Activated CD8-positive, alpha-beta T cell treated with anti-CD3 and anti-CD28 coated beads for 36 hours (primary cell): ENCODE measurements at places on chromosomes 1 and 21. TPM values are rescaled to one million over a fixed set of nuclear protein-coding genes. Genes with fewer than 3 reads are reported as not detected.
A peak's percentile ranks its signal among the peaks of the same experiment; 100 is the strongest.

GRCh38 chr1:241603731-241604245 lies 36.4 kb downstream of the CHML start:
- DNase-seq, result no peak

- DNase-seq, result no peak
Observed at GRCh38 chr1:46334030-46334384, 6.6 kb upstream of the NSUN4 start.

DNA sequence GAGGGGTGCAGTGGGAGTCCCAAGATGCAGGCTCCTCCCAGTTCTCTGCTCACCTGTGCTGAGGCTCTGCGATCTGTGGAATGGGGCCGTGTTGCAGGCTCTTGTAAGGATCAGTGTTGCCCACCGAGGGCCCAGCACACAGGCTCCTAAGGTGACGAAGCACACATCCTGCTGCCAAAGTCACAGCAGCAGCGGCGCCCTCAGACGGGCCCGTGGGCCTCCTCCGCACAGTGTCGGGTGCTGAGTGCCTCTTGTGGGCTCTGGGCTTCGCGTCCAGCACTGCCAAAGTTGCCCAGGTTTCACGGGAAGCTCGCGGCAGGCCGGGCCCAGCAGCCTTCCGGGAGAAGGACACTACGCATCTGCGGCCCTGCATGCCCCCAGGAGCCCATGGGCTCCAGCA lies 72.1 kb upstream of the ABCG1 start:
- DNase-seq, result no peak

Gene RPE65
- not detected for total RNA-seq

Gene MATN1
- 0.45 TPM for total RNA-seq

Gene SYDE2
- total RNA-seq, result 4.8 TPM

DNA sequence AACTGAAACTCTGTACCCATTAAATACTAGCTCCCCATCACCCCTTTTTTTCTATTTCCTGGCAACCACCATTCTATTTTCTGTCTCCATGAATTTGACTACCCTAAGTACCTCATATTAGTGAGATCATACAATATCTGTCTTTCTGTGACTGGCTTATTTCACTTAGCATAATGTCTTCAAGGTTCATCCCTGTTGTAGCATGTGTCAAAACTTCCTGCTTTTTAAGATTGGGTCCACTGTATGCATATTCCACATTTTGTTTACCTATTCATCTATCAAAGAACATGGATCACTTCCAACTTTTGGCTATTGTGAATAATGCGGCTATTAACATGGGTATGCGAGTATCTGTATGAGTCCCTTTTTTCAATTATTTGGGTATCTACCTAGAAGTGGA lies 181.6 kb upstream of the ZNHIT6 start:
- DNase-seq, result no peak

- peak; percentile 86 for DNase-seq
Observed at GRCh38 chr1:214261206-214262123, 19.5 kb upstream of the SMYD2 start.

Gene ELF3
- 0.25 TPM for total RNA-seq

DNA sequence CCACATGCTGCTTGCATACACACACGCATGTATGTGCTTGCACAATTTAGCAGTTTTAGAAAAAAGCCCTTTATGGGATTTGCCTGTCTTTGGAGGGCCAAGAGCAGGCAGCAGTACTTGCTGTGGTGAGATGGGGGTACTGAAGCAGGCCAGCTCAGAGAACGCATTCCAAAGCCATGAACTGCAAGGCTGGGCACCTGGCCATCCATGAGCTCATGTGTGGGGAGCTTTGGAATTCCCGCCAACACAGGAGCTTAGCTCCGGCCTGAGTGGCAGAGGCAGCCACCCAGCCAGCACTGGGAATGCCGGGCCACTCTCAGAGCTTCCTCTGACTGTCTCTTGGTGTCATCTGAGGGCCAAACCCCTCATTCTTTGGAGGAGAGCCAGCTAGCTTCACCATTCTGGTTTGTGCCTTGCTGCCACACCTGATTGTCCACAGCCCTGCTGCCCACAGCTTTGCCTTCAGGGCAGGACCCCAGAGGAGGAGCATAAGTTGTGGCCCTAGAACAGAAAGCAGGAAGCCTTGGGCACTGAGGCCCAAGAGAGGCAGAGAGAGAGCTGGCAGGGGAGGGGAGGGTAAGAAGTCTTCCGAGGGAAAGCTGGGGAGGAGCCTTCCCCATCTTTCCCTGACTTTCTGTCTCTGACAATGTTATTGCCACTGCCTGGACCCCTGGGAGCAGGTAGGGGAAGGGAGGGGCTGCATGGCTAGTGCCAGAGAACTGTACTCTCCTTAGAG lies 92.1 kb upstream of the POU3F1 start:
- DNase-seq, result no peak

Gene TMEM52
- total RNA-seq, result 2.2 TPM

DNA sequence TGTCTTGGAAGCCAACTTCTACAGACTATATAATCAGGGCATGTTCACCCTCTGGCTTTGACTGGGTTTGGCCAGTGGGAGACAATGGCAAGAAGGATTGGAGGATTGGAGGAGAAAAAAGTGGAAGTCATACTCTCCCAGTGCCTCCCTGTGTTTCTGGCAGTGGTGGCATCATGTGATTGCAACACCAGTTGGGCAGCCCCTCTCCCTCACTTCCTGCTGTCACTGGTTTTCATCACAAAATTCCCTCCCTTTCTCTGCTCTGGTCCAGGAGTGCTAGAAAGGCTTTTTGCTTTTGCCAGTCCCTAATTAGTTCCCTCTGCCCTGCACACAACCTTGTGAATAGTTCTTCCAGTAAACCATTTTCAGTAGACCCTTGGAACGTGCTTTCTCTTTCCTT lies 3.7 kb upstream of the QSOX1 start:
- no peak for DNase-seq

Gene ADARB1
- 36.2 TPM for total RNA-seq

Gene OPRD1
- 0.02 TPM for total RNA-seq

GRCh38 chr1:25148673-25149300 lies 83.5 kb downstream of the SYF2 start:
- DNase-seq, result peak; percentile 56

DNA sequence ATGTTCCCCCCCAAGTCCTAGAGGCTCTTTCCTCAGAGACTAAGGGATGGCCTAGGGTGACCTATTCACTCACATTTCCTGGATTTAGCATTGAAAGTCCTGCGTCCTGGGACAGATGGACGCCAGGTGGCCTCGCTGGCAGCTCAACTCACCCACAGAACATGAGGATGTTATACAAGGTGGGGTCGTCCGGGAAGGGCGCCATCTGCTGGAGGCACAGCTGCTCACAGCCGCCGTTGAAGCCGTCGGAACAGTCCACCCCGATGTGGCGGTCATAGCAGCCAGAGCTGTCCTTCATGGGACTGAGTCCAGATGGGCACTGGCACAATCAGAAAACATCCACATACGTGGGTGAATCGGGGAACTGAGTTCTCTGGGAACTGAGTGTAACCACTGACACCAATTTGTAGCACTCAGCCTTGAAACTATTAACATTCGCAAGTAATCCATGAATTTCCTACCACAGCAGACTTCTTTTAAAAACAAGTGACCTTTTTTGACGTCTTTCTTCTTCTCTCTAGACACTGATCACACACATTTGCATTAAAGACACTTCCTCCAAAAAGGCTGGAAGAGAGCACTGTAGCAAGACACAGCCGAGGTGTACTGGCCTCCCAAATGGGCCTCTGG lies 215.4 kb downstream of the ASTN1 start:
- peak; percentile 46 for DNase-seq

GRCh38 chr1:89274411-89274857 lies 1.8 kb upstream of the GBP5 start:
- DNase-seq, result peak; percentile 33

DNA sequence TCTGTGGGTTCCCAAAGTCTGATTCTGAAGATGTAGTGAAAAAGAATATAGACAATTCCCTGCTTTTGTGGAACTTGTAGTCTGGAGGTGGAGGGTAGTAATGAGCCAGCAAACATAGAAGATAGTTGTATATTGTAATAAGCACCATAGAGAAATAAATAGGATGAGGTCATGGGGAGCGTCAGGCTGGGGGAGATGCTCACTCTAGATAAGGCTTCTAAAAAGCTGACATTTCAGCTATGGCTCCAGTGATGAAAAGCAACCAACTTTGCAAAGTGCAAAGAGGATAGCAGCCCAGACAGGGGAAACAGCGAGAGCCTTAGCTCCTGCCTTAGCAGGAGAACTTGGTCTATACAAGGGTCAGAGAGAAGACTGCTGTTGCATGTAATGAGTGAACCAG lies 98.0 kb upstream of the RALGPS2 start:
- no peak for DNase-seq

Gene CLDN14
- total RNA-seq, result not detected

Gene DENND2C
- total RNA-seq, result 1.5 TPM

DNA sequence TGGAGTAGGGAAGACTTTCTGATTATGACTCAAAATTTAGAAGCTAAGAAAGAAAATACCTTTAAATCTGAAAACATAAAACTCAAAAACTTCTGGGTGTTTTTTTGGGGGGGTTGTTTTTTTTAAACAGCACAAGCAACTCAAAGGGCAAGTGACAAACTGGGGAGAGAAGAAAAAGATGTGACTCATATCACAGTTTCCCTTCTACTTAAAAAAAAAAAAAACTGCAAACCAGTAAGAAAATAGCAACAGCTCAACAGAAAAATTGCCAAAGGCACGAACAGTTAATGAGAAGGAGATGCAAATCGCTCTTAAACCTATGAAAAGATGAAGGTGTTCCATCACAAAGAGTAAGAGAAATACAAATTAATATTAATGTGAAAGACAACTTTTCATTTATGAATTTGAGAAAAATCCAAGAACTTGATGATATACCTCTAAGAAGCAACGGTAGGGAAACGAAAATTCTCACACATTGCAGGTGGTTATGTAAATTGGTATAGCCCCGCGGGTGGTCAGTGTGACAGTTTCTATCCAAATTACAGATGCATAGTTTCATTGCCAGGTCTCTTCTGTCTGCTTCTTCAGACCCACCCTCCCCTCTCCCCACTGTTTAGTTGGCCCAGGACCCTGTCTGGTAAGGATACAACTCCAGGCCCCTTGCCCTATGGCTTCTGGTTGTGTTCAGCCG lies 9.0 kb downstream of the IFNAR2 start:
- peak; percentile 63 for DNase-seq

DNA sequence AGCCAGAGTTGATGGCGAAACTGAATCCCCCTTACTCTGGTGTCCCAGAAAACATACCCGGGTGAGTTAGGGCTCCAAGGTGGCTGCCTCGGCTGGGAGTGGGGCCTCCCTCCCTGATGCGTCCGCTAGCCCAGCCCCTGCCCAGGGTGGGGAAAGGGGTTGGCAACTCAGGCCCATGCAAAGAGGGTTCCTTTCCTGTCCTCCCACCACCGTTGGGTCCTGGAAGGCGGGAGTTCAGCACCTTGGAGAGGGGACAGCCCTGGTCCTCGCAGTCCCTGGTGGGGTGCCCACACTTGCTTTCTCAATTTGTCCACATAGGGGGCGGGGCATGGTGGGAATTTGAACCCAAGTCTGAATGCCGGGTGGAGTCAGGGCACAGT lies 6.1 kb downstream of the SRM start:
- no peak for DNase-seq

Gene VPS72
- total RNA-seq, result 47.4 TPM

DNA sequence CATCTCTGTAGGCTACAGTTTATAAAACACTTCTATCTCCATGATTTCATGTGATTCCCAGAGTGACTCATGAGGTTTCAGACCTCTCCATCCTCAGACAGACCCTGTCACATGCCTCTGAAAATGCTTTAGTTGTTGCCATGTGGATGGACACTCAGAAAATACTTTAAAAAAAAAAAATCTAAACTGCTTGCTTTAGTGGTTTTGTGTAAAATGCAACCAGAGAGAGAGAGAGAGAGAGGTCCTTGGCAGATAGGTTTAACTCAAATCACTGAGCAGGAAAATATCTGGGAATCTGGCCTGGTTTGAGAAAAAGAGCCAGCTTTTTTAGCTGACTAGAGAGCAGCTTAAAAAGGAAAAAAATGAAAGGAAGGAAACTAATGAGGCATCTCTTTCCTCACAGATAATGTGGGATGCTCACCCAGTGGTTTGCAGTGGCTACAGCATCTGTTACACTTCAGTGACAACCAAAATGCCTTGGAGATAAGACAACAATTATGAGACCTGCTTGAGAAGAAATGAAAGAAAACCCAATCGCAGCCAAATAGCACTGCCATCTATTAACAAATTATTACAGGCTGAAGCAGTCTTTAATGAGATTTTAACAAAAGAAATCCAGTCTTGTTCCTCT lies 54.6 kb upstream of the SYT14 start:
- DNase-seq, result no peak

Gene SPATA21
- not detected for total RNA-seq

DNA sequence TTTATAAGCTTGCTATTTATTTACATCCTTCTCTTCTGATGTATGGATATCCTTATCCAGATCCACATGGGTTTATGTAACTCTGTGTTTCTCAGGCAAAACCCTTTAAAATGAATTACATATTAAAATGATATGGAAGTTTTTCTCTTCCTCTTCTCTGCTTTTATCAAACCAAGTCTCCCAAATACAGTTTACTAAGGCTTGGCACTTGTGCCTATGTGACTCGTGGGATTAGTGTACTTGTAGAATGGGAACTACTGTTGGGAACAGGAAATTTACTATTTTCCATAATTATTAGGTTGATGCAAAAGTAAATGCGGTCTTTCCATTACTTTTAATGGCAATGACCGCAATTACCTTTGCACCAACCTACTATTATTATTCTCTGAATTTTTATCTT lies 14.8 kb downstream of the SIM2 start:
- DNase-seq, result no peak

DNA sequence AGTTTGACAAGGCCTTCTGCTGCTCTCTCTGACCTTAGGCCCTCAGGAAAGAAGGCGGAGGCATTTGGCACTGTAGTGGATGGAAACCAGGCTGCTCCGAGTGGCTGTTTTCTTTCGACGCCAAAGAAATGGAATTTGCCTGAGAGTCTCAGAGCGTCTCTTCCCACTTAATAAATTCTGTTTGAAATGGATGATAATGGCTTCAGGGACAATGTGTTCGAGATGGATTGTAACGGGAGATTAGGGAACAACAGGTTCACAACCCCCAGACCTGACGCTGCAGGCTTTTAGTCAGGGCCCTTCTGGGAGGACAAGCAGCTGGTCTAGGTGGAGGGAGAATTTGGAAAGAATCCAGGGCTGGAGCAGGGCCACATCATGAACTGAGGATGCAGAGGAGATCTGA lies 58.6 kb downstream of the TLR5 start:
- DNase-seq, result no peak

Gene NHLH2
- total RNA-seq, result not detected

Gene GPR89B
- total RNA-seq, result 14.4 TPM

Gene CRYZL1
- 30.1 TPM for total RNA-seq

Gene HMGCS2
- not detected for total RNA-seq

Gene TAL1
- not detected for total RNA-seq

Gene KANK4
- not detected for total RNA-seq

- DNase-seq, result peak; percentile 66
Observed at GRCh38 chr1:25875856-25876692, 566 bp upstream of the PAQR7 start.

DNA sequence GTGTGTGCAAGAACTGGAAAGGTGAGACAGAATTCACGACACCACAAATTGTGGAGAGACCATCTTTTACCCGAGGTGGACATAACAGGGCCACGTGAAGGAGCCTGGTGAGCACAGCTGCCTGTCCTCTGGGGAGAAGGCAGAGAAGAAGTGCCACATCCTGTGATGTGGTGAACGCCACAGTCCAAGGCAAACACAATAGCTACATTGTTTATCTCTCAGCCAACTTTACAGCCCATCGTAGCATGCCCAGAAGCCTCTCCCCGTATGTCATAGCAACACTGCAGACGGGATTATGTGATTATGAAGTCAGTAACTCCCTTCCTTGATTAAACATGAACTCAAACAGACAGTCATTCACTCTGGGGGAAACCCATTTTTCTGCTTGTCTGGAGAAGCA lies 612.2 kb downstream of the SMYD3 start:
- no peak for DNase-seq
